ENCODE measurements at places on chromosomes 2 and 18.

DNA sequence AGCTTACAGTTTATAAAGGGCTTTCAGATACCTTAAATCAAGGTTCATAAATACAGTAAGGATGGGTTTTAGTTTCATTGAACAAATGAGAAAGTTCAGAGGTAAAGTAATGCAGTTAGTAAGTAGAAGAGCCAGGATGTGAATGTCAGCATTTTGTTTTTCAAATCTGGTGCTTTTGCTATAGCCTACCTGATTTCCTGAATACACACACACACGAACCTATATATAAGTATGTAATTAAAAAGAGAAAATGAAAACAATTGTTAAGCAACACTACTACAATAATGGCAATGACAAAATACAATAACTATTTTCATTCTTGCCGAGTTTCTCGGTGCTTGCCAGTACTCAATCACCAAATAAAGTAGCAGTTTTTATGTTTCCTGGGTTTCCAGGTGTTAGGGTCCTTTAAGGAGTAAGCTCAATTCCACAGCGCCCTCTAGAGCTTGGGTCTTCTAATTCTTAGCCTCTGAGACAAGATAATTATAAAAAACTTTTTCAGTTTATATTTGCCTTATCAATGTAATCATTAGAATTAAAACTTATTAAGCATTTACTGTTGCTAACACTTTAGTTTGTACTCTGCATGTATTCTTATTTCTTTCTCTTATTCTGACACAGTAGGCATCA is 512.9 kb upstream of the ACVR2A start:
- DNase-seq = no peak

- DNase-seq = no peak
Measured at GRCh38 chr2:180717588-180717987, 262.8 kb upstream of the UBE2E3 start.

- DNase-seq = no peak
Measured at GRCh38 chr2:45253151-45253550, 243.9 kb upstream of the SIX2 start.

GRCh38 chr2:73993778-73994177 is 9.1 kb downstream of the TET3 start:
- DNase-seq = no peak

GRCh38 chr2:130963196-130963848 is 126.6 kb downstream of the ARHGEF4 start:
- no peak for DNase-seq

- DNase-seq = peak; percentile 88
Measured at GRCh38 chr2:85852937-85853498, 35.8 kb downstream of the ST3GAL5 start.

DNA sequence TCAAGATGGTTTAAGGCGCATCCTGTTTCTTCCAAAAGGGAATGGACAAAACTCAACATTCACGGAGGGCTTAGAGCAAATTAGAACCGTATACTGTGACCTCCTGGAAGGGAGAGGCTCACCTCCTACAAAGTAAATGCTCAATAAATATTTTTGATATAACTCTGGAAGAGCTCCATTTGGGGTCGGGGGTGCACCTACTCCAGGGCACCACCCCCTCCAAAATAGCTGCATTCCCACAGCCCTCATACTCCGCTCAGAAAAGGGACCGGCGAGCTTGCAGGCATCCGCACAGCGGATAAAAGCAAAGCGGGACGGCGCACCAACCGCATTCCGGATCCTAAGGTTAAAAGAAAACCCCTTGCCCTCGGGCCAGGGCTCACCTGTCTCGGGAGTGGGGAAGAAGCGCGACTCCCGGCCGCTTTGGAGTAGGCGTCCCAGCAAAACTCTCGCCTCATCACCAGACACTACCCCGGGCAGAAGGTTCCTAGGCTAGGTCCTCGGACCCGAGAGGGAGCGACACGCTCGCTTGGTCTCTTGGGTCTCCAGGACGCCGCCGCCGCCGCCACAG is 378 bp downstream of the WDPCP start:
- DNase-seq = no peak

- no peak for DNase-seq
Measured at GRCh38 chr18:46334868-46335281, 230.7 kb downstream of the HAUS1 start.

DNA sequence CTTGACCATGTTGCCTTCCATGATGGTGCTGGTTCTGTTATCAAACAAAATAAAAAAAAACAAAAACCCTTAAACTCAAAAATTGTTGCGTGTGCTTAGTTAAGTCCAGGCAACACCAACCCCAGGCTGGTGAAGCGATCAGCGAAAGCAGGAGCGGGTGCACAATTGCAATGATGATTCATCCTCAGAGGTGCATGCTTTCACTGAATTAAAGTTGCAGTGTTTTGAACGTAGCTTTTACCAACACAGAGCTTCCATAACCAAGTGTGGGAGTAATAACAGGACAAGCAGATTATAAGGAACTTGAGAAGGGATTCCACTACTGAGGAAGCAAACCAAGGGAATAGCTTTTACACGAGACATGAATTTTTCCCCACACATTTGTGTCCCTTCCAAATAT is 39.7 kb upstream of the RAPH1 start:
- DNase-seq = no peak

DNA sequence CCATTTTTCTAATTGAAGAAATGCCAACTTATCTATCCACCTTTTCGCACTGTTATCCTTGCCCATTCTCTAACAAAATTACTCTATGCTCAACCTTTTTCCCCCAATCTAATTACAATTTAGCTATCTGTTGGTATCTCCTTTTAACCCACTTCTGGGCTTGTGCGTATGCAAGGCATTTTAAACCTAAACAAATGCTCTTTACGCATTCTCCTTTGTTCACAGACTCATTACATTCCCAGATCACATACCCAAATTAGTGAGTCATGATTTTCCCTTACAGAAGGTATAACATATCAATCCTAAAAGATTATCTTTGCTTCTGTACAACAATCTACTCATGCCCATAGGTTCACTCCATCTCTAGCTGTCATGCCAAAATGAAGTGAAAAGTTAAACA is 71.7 kb upstream of the LYPD1 start:
- DNase-seq = no peak

- DNase-seq = no peak
Measured at GRCh38 chr18:433298-433697, 67.2 kb downstream of the COLEC12 start.

DNA sequence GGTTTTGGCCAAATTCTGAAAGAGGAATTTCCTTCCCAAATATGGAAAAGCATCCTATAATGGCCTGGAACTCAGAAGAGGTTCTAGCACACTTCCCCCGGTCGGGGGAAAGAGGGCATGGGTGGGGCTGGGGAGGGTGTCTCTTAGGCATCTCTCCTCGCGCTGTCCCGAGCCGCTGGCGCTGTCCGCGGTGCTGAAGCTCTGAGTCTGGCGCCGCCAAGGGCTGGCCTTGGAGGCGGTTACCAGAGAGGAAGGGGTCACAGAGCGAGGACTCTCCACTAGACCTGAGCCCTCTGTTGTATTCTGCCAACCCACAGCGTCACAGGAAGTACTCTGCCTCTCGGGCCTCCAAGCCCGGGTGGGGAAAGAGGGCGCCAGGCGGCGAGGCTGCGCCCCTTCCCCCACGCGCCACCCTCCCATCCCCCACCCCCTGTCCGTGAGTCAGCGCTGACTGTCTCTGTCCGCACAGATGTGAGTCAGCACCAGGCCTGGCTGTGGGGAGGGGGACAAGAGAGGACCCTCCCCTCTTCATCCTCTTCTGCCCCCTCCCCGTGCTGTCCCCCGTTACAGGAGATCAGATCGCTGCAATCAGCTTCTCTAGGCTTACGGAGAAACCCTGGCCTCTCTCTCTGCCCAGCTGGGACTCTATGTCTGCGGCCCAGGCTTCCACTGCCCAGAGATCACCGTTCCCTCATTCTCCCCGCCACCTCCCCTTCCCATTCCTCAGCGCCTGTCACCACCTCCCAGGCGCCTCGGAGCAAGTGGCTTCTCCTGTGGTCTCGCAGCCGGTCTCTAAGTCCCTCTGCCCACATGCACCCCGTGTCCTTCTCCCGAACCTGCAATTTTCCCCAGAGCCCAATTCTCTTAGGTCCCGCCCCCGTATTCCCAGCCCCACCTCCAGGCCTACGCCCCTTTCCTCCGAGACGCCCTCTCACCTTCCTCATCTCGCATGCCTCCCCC is 779 bp downstream of the PTPRN start:
- DNase-seq = no peak

DNA sequence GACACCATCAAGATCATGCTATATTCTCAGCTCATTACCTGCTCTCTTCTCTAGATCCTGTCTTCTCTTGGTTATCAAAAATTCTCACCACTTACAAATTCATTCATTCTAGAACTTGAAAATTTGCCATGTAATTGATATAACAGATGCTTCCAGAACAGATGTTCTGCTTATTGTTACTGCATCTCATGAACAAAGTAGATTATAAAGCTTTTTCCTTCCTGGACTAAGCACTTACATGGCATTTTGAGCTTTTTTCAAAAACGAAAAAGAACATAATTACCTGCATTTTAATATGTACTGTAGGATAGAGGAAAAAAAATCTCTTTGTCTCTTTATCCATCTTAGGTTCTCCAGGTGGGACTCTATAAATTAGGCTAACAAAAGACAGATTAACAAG is 79.6 kb upstream of the CREB1 start:
- DNase-seq = no peak

DNA sequence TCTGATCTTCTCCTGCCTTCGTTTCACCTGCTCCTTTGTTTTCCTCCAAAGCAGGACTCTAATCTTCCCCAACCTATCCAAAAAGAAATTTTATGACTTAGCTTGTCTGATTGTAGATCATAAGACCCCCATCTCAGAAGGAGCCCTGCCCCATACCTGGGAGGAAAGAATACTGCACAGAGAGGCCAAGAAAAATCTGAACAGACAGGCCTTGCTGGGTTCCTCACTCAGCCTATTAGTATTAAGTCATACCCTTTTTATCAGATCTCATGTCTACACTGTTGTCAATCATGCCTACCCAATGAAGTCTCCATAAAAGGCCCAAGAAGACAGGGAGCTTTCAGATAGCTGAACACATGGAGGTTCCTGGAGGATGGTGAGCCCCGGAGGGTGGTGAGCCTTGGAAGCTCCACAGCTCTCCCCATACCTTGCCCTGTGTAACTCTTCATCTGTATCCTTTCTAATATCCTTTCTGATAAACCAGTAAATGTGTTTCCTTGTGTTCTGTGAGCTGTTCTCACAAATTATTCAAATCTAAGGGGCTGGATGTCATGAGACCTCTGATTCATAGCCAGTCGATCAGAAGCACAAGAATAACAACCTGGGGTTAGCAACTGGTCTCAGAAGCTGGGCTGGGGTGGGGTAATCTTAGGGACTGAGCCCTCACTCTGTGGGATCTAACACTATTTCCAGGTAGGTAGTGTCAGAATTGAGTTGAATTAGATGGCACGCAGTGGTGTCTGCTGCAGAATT is 108.8 kb downstream of the SPOPL start:
- no peak for DNase-seq

GRCh38 chr18:72246076-72246475 is 298.1 kb downstream of the CBLN2 start:
- DNase-seq = no peak

GRCh38 chr2:219998107-219998506 is 370.7 kb downstream of the SLC4A3 start:
- DNase-seq = no peak

GRCh38 chr18:79484661-79485621 is 89.2 kb downstream of the NFATC1 start:
- no peak for DNase-seq

DNA sequence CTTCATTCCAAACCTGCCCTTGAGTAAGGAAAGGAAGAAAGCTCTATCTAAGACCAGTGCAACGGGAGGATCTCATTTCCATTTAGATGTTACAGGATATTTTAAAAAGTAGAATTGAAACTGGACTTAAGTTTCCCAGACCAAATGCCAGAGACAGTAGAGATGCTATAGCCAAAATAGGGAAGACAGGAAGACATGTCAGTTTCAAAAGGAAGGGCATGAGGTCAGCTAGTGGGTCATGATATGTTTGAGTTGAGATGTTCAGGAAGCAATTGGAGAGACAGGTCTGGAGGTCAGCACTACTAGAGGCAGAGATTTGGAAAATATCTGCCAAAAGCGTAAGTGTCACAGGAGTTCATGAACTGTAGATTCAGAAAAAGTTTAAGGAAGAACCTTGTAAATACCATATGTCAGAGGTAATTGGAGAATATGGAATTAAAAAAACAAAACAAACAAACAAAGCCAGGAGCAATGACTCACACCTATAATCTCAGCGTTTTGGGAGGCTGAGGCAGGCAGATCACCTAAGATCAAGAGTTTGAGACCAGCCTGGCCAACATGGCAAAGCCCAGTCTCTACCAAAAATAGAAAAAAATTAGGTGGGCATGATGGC is 50.8 kb downstream of the EPHA4 start:
- DNase-seq = no peak

DNA sequence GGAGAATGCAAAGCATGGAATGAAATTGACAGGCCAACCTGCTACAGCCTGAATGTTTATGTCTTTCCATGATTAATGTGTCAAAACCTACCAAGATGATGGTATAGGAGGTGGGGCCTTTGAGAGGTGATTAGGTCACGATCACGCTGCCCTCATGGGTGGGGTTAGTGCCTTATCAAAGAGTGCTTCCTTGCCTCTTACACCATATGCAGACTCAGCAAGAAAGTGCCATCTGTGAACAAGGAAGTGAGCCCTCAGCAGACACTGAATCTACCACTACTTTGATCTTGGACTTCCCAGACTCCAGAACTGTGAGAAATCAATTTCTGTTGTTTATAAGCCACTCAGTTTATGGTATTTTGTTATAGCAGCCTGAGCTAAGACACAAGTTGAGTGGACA is 147.5 kb upstream of the BCL2L11 start:
- no peak for DNase-seq

DNA sequence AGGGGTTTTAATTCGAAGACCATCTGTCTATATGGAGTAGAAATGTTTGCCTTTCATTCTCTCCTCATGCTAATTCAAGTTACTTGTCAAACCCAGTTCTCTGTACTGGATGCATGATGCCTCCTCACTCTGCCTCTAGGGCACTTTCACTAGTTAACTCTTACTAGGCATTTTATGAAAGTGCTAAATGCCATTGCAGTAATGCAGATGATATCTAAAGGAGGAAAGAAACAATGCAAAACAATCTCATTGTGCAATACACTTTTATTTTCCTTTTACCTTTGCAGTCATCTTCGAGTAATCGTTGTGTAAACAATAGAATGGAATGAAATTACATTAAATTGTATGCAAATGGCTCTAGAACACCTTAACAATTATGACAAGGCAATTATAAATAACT is 293.6 kb downstream of the STK39 start:
- no peak for DNase-seq

DNA sequence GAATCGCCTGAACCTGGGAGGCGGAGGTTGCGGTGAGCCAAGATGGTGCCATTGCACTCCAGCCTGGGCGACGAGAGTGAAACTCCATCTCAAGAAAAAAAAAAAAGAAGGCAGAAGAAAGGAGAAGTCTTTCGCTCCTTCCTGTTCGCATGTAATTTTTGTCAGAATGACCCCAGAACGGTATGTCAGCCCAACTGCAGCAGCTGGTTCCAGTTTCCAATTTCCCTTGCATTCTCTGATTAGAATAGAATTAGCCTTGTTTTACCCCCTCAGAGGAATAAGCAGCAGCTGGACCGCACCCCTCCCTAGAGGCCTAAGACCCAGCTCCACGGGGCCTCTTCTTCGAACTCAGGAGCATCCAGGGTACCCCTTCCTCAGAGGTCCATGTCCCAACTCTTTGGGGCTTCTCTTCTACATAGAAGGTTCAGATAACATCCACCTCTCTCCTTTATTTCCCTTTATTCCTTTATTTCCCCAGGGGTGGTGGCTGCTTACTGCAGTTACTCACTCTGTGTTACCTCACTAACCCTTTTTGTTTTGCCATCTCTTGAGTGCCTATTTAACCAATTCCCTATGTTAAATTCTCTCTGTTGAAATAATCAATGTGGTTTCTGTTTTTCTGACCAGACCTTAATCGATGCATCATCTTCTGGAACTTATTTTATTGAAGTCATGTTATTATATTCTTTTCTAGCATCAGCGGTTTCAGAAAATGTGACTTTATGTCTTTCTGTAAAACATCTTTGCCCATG is 7.2 kb upstream of the PUM2 start:
- no peak for DNase-seq
